ENCODE measurements at places on chromosomes 3 and 15. TPM values are rescaled to one million over a fixed set of nuclear protein-coding genes. Genes with fewer than 3 reads are reported as not detected.

Gene IGSF11
- not detected for total RNA-seq

DNA sequence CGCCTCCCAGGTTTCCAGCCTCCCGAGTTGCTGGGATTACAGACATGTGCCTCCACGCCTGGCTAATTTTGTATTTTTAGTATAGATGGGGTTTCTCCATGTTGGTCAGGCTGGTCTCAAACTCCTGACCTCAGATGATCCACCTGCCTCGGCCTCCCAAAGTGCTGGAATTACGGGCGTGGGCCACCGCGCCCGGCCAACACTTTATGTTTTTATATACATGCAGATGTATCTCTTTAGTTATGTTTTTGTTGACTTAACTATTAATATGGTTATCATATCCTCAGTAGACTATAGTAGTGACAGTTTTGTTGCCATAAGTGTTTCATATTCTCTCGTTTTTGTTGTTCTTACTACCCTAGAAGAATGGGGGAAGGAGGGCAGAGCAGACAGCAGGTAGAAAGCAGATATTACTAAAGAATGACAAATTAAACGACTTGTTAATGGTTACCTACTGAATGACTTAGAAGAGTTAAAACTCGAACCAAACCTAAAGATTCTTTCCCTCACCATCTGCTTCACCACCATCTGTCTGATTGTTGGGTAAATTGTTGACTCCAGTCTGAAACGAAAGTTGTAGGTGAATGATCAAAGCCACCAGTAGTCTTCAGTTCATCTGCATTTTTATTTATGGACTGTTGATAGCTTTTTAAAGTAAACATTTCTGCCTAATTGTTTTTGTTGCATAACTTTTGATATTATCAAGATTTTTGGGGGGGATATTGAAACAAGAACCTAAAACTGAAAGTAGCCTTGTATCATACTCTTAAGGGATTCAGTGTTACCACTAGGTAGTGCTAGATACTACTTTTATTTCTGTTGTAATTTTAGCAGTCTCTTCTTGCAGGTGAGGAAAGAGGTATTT, 89.3 kb downstream of the RASA2 start:
- H3K4me1 ChIP-seq, result peaks cover 5% of the 10 kb centered on the region
- H3K27ac ChIP-seq, result peak overlapping the region; percentile 19
- no peak for DNase-seq
- H3K36me3 ChIP-seq, result peaks cover 71% of the 10 kb centered on the region
- H3K27me3 ChIP-seq, result no peaks in the 10 kb centered on the region

DNA sequence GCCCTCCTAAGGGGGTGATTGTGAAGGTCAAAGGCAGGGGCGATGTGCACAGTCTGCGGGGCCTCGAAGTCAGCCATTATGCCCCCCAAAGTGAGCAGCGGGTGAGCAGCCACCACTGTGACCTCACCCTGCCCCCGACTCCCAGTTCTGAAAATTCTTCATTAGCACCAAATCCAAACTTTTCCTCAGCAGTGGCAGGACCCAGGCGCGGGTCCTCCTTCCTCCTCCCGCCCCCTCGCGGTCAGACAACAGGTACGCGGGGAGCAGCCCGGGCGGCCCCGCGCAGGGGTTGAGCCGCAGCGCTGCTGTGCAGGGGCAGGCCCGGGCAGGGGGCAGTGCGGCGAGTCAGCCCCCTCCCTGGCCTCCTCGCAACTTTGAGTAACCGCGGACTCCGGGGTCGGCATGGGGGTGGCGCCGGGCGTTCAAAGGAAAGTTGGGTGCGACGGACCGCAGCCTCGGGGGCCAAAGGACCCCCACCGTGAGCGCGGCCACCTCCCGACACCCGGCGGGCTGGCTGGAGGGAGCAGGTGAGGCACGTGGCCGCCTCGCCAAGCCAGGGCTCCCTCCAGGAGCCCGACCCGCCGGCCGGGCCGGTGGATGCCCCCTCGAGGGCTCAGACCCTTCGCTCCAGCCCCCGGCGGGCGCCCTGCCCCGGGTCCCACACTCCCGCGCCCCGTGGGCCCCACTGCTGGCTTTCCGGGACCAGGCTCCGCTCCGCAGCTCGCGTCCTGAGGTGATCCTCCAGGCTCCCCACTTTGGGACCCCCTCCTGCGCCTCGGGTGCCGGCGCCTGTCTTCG, 49.4 kb upstream of the CCDC174 start:
- peaks cover 57% of the 10 kb centered on the region for H3K27me3 ChIP-seq
- H3K27ac ChIP-seq, result no peak overlapping the region
- H3K4me1 ChIP-seq, result no peaks in the 10 kb centered on the region
- no peak overlapping the region for H3K4me3 ChIP-seq
- H3K36me3 ChIP-seq, result no peaks in the 10 kb centered on the region

Gene ANKDD1A
- 3.9 TPM for total RNA-seq

- peaks cover 67% of the 10 kb centered on the region for H3K36me3 ChIP-seq
- no peak overlapping the region for H3K27ac ChIP-seq
- peaks cover 79% of the 10 kb centered on the region for H3K4me1 ChIP-seq
Measured at GRCh38 chr15:43794269-43795037, 2.3 kb downstream of the SERF2 start.

Measured in activated B cell treated with CpG ODN at 0.5 μM for 24 hours (primary cell).